ENCODE measurements at places on chromosomes 2 and 18.

- no peaks in the 10 kb centered on the region for H3K4me1 ChIP-seq
- H3K27me3 ChIP-seq = no peaks in the 10 kb centered on the region
- H3K36me3 ChIP-seq = no peaks in the 10 kb centered on the region
- no peak for DNase-seq
Measured at GRCh38 chr2:60023256-60023985, 530.0 kb downstream of the BCL11A start.

- no peaks in the 10 kb centered on the region for H3K27me3 ChIP-seq
- no peak for DNase-seq
- peaks cover 9% of the 10 kb centered on the region for H3K36me3 ChIP-seq
- H3K27ac ChIP-seq = no peak overlapping the region
- H3K4me3 ChIP-seq = no peak overlapping the region
- peaks cover 14% of the 10 kb centered on the region for H3K4me1 ChIP-seq
Measured at GRCh38 chr2:46007412-46007811, 289.8 kb upstream of the EPAS1 start.

DNA sequence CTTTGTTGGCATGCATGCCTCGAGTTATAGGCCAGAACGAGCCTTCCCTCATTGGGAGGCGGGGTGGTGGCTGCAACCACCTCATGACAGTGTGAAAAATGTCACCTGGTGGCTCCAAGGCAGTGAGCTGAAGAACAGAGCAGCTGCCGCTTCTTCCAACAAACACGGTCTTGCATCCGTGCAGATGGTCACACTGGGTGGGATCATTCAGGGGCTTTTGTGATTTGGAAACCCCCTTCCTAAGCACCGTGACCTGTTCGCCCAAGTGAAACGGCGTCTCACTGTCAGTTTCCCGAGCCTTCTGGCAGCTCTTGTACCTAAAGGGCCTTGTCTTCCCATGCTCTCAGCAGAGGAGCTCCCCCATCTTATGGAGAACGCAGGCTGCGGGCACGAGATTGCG is 159.7 kb downstream of the NAPG start:
- no peak for DNase-seq
- no peak overlapping the region for H3K27ac ChIP-seq
- H3K27me3 ChIP-seq = no peaks in the 10 kb centered on the region

DNA sequence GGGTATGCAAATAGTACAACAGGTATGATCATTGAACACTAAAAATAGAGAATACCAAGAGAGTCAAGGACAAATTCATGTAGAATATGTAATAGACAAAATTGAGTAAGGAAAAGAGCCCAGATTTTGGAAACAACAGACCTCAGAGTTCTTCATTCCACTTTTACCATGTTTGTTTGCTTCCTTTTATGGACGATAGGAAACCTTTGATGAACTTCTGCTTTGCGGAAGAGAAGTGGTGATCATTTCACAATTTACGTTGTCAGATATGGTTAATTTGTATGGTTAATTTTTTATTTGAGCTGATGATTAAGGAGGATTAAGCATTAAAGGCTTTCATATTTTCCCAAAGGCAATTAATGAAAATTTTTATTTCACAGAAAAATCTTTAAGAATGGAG is 16.3 kb downstream of the MARCHF7 start:
- no peak for DNase-seq
- H3K4me3 ChIP-seq = no peak overlapping the region
- H3K27me3 ChIP-seq = no peaks in the 10 kb centered on the region
- peaks cover 23% of the 10 kb centered on the region for H3K4me1 ChIP-seq
- peaks cover 64% of the 10 kb centered on the region for H3K36me3 ChIP-seq
- no peak overlapping the region for H3K27ac ChIP-seq

- H3K27me3 ChIP-seq = no peaks in the 10 kb centered on the region
- H3K27ac ChIP-seq = no peak overlapping the region
- H3K4me3 ChIP-seq = no peak overlapping the region
- DNase-seq = no peak
- no peaks in the 10 kb centered on the region for H3K4me1 ChIP-seq
Measured at GRCh38 chr2:10240911-10241610, 61.6 kb upstream of the HPCAL1 start.

DNA sequence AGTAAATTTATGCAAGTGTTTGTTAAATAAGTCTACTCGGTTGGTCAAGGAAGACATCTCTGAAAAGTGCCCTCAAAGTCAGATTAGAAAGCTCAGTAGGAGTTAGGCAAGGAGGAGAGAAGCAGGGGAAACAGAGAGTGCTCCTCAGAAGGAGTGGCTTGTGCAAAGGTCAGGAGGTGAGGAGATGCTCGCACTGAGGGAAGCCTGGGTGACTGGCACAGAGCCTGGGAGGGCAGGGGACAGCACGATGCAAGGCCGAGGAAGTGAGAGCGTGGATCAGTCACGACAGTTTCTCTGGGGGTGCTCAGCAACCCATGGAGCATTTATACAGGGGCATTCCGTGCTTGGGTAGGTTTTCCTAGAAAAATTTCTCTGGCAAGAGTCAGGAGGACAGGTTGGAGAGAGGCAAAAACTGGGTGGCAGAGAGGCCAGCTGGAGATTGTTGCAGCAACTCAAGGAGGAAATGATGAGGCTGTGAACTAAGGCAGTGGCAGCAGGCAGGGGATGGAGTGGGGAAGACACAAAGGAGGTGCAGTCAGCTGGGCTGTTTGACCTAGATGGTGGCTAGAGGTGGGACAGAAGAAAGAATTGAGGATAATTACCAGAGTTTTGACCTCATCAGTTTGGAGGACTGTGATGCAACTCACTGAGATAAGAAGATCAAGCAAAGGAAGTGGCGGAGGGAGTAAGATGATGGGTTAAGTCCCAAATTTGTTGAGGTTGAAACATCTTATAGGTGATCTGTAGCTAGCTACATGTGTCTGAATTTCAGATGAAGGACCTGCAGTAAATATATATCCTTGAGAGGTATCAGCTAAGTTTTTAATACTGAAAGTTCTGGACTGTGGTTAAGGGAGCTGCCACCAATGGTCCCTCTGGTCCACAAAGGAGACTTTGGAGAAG is 52.4 kb downstream of the BCL2 start:
- H3K27me3 ChIP-seq = no peaks in the 10 kb centered on the region
- peak overlapping the region; percentile 85 for H3K27ac ChIP-seq
- H3K4me1 ChIP-seq = peaks cover 79% of the 10 kb centered on the region
- H3K36me3 ChIP-seq = peaks cover 75% of the 10 kb centered on the region
- peak overlapping the region; percentile 50 for H3K4me3 ChIP-seq
- DNase-seq = peak; percentile 30

GRCh38 chr2:191045141-191045540 is 31.2 kb upstream of the STAT1 start:
- no peak overlapping the region for H3K4me3 ChIP-seq
- H3K27me3 ChIP-seq = no peaks in the 10 kb centered on the region
- peaks cover 11% of the 10 kb centered on the region for H3K4me1 ChIP-seq

- H3K4me1 ChIP-seq = peaks cover 73% of the 10 kb centered on the region
- H3K4me3 ChIP-seq = no peak overlapping the region
- H3K27me3 ChIP-seq = no peaks in the 10 kb centered on the region
- DNase-seq = no peak
- H3K36me3 ChIP-seq = peaks cover 37% of the 10 kb centered on the region
Measured at GRCh38 chr2:26770986-26771586, 7.0 kb downstream of the SLC35F6 start.

DNA sequence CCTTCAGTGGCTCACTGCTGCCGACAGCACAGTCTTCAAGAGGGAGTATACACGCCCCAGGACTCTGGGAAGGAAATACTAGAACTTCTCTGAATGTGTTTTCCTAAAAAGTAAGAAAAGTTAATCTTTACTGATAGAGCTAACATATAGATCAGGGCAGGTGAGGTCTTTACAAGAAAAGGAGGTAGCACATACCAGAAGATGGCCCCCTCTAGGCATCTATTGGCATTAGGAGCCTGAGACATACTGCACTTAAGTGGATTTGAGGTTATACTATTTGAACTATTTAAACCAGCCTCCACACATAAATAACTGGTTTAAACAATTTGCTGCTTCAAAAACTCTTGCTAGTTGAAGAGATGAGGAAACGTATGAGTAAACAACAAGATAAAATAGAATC is 406.1 kb downstream of the SETBP1 start:
- no peaks in the 10 kb centered on the region for H3K36me3 ChIP-seq
- H3K4me3 ChIP-seq = no peak overlapping the region
- H3K27ac ChIP-seq = no peak overlapping the region
- H3K4me1 ChIP-seq = no peaks in the 10 kb centered on the region
- H3K27me3 ChIP-seq = no peaks in the 10 kb centered on the region

- H3K27ac ChIP-seq = no peak overlapping the region
- no peaks in the 10 kb centered on the region for H3K27me3 ChIP-seq
- H3K4me1 ChIP-seq = no peaks in the 10 kb centered on the region
- no peak overlapping the region for H3K4me3 ChIP-seq
- no peaks in the 10 kb centered on the region for H3K36me3 ChIP-seq
- DNase-seq = no peak
Measured at GRCh38 chr2:241906826-241907570, 37.5 kb downstream of the RTP5 start.

All from activated CD8-positive, alpha-beta T cell treated with anti-CD3 and anti-CD28 coated beads, Interleukin-2, amount 10 ng/mL, durations not matched to agents 7 days and 5 days (primary cell).